ENCODE measurements at places on chromosomes 11 and 22.

GRCh38 chr11:118213201-118213600 lies 11.6 kb downstream of the JAML start:
- no peak for DNase-seq

GRCh38 chr11:17117262-17117661 lies 39.8 kb upstream of the RPS13 start:
- peak; percentile 1 for DNase-seq

GRCh38 chr11:122242731-122243130 lies 126.7 kb upstream of the BLID start:
- DNase-seq = no peak

DNA sequence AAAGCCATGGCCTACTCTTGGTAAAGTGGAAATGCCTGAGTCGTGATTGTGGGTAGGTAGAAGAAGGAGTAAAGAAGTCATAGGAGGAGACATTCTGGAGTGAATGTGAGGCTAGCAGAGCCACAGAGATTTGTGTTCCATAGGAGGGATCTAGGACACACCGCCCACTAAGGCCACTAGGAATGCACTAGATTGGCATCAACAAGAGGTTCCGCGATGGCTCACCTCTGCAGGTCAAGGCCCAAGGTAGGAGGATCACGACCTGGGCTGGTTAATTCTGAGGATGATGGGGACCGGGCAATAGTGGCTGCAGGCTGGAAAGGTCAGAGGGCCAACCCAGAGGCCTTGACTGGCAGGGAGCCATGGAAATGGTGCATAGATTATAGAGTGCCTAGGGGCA lies 48.8 kb upstream of the OPCML start:
- no peak for DNase-seq

GRCh38 chr22:27686534-27686933 lies 115.0 kb downstream of the MN1 start:
- DNase-seq = no peak

GRCh38 chr22:50545522-50546325 lies at the start of gene KLHDC7B:
TSS of gene KLHDC7B (plus strand) at chr22:50545899. CDS start at chr22:50546244, 345 bp downstream.
- no peak for DNase-seq

- DNase-seq = peak; percentile 58
Measured at GRCh38 chr11:37313266-37313665, 715.2 kb upstream of the RAG2 start.

- peak; percentile 4 for DNase-seq
Measured at GRCh38 chr11:126212089-126212660, 593 bp downstream of the FAM118B start.

DNA sequence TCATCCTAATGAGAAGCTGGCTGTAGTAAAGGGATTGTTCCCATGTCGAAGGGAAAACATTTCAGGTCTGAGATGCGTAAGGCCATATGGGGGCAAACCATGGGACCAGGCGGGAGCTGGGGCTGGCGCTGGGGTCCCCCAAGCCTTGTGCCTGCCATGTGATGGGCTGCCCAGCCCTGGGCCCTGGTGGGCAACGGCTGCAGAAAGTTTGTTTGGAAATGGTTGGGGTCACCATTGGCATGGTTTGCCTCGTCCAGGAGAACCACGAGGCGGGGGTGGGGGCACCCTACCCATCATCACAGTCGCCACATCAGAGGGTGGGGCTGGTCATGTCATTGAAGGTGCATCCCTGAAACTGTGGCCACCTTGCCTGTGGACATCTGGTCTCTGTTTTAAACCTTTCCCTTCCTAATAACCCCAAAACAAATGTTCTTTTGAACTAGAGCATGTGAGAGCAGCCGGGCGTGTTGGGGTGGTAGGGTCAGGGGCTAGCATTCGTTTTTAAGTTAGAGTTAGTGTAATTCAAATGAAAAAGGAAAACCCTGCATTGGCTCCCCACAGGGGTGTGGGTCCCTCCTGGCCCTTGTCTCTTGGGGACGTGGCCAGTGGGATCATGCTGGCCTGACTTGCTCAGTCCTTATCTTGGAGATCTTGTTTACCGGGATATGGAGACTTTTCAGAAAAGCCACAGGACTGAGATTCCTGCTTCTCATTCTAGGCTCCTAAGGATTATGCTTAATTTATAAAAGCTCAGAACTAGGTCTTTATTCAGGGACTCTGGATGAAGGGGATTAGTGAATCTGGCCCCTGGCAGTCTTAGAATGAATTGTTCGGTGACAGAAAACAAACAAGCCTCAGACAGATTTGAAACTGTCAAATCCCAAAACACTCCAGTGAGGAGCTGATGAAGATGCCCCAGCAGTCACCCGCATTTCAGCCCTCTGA lies 98.5 kb downstream of the CTTN start:
- DNase-seq = no peak

DNA sequence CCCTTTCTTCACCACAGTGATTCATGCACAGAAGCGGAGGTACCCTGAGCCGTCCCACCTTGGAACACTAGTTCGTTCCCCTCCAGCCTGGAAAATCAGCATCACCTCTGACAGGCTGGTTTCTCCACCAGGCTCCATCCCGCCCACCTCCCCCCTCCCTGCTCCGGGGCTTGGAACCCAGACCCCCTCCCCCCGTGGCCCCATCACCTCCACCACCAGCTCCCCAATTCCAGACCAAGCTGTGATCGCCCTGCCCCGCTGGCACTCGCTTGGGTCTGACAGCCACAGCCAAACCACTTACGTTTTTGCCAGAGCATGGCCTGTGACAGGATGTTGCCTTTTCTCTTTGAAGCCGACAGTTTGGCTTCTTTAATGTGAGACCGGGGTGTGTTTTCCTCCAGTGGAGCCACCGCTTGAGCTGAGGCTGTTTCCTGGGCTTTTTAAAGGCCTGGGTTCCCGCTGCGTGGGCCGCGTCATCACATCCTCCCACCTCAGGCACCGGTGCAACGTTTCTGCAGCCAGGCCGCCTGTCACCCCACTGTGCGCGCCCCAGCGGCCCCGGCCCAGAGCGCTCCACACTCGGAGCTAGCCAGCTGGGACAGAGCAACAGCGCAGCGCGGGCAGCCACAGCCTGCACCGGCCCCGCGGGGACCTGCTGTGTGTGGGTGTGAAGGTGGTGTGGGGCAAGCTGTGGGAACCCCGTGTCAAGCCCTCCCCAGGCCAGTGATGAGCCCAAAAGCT lies at the start of gene POU2AF1:
Gene POU2AF1 (minus strand): TSS at position 415 of the 741 bp plus-strand sequence. CDS start 98 bp downstream, at position 317.
- no peak for DNase-seq

DNA sequence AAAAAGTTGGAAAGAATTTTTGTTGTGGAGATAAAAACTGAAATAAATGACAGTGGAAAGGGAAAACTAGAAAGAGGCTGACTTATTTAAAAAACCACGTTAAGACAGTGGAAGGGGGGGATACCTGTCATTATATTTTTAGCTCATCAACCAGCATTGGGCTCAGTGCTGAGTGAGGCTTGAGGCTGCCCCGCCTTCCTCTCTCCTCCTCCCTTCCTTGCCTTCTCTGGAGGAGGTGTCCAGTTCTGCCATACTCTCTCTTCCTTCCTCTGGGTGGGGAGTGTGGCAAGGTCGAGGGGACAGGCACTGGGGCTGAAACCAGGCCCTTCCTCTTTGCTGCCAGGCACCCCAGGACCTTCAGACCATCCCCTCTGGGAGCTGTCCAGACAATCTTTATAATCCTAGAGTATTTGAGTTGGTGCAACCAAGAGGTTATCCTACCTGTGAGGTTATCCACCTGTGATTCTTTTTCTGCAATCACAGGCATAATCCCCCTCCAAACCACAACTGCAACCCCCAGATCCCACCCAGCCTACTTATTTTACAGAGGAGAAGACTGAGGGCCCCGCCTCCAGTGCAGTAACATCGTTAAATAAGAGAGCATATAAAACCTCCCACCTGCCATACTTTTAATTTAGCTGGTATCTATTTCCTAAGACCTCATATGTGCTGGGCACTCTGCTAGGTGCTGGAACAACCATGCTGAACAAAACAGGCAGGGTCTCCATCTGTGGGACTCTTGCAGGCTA lies 578.5 kb downstream of the BUD13 start:
- DNase-seq = no peak

DNA sequence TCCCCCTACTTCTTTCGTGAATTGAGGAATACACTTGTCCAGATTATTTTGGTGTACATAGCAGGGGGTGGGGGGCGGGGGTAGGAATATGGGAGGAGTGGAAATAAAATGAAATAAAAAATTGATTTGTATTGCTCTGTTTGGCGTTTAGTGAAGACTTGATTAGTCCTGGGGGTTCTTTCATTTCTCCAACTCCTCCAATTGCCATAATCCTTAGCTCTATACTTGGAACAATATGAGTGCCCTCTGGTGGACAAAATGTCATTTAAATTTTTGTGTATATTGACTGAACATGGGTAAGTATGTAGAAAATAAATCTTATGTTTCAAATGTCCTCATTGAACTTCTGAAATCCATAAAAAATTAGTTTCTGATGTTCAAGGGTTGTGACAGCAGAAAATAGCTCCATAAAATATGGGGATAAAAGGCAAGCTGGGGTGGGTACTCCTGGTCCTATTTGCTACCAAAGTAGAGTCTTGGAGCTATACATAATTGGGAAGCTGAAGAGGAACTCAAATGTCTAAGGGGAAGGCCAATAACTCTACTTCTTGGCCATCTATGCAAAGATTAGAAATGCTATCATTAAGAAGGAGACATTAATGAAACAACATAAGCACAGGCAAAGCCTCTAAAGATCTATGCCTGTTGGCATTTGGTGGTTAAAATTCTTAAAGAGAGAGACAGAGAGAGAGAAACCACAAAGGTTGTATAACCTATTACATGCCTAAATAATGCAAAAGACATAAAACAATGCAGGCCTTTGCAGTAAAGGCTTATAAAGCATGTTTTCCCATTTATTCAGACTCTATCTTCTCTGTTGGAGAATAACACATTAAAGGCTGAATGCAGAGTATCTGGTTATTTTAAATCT lies 421.6 kb downstream of the METTL15 start:
- DNase-seq = peak; percentile 42

- DNase-seq = peak; percentile 65
Measured at GRCh38 chr11:9753021-9753420, 89.1 kb downstream of the SWAP70 start.

GRCh38 chr11:15920856-15921629 lies 435.3 kb downstream of the SOX6 start:
- DNase-seq = peak; percentile 65

DNA sequence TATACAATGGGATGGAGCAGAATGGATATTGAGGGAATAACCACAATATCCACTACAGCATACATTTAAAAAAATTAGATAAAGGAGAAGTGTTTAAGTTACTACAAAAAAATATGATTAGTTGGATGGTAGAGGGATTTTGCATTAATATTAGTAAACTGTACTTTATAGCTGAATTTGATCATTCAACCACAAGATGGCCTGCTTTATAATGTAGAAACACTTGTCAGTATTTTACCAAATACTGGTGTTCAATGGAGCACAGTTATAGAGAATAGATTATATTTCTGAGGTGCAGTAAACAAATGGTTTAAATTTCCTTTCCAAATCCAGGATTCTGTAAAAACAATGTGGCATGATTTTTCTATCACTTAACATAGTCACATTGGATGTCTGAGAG lies 818.8 kb upstream of the CHORDC1 start:
- DNase-seq = no peak

GRCh38 chr11:131219646-131220045 lies 150.8 kb upstream of the NTM start:
- DNase-seq = no peak

DNA sequence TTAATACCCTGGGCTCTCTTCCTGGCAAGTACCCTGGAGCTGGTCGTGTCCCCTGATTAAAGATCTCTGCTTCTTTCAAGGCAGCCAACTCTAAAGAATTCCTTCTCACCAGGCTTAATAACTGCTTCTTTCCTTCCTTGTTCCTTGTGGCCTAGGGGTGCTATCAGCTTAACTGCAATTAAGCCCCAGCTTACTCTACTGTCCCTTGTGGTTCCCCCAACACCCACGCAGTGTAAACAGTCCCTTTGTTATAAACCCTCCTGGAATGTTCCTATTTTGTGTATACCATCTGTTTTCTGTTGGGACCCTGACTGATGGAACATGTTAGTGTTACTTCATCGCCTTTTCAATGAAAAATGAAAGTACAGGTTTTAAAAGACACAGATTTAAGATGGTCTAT lies 126.4 kb upstream of the KIRREL3 start:
- DNase-seq = no peak

DNA sequence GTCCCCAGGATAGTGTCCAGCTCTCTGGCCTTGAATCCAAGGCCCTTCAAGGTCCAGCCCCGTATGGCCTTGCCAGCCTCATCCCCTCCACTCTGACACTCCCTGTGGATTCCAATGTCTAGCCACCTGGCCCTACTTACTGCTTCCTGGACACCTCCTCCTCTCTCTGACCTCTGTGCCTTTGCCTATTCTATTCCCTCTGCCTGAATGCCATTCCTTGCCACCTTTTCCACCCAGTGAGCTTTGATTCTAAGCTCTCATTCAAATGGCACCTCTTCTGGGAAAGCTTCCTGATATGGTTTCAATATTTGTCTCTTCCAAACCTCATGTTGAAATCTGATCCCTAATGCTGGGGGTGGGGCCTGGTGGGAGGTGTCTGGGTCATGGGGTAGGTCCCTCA lies 31.9 kb upstream of the TTLL12 start:
- DNase-seq = no peak

- DNase-seq = no peak
Measured at GRCh38 chr11:44817207-44817949, 90.6 kb downstream of the TSPAN18 start.

DNA sequence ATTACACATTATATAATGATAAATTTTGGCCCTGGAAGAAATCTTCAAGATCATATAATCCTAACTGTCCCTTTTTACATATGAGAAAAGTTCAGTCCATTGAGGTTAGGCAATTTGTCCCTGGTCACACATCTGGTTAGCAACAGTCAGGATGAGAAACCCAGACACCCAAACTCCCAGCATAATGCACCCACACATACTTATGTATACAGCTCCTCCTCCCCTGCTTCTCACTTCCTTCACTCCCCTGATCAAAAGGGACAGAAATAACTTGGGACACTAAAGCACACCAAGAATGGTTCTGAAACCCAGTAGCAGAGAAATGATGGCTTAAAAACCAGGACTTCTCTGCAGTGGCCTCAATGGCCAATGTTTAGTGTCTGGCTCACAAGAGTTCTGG lies 11.1 kb downstream of the NUMA1 start:
- DNase-seq = no peak

DNA sequence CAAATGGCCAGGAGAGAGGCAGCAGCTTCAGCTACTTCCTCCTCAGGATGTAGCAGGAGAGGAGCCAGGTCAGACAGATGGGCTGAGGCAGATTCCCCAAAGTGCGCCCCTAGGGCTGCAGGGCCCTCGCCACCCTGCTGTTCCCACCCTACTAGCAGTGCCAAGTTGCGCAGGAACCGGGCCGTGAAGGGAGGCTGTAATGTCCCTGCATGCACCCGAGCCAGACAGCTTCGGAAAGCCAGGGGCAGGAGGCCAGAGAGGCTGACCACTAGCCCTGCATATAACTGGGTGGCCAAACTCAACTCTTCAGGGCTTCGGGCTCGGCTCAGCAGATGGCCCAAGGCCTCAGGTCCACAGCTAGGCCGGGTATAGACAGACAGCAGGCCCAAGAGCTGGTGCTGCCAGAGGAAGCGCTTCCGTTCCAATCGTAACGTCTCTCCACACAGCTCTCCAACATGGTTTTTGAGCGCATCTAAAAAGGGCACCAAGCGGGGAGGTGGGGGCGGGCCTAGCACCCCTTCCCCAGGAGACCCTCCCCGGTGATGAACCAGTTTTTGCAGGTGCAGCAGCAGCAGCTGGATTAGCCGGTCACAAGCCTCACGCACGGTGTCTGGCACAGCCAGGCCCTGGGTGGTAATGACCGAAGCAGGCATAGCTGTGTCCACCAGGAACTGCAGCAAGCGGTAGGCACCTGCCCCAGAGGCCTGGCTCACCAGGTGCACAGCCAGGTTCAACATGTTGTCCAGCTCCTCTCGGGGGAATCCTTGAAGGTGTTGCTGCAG lies 2.0 kb upstream of the GANAB start:
- no peak for DNase-seq

All from mammary epithelial cell (primary cell).